MG63 (cell line): ENCODE measurements at places on chromosomes 5 and 9. TPM values are rescaled to one million over a fixed set of nuclear protein-coding genes. Genes with fewer than 3 reads are reported as not detected.

DNA sequence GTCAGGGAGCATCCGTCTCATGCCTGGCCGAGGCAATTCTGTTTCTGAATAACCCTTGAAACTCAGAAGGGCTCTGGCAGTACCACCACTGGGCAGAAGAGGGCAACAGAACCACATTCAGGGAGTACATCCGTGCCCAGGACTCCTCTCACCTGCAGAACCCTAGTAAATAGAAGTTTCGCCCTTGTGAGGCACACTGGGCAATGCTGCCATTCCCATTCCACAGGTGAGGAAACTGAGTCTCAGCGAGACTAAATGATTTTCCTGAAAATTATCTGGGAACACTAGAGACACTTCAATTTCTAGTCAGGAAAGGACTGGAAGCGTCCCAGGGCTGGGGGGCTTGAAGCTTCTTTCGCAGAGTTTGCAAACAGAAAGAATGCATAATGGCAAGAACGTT lies 74.7 kb downstream of the FGF1 start:
- DNase-seq, result peak; percentile 66

GRCh38 chr5:153746440-153746839 lies 256.0 kb downstream of the GRIA1 start:
- DNase-seq, result no peak

- DNase-seq, result no peak
Observed at GRCh38 chr9:16898464-16898863, 28.0 kb upstream of the BNC2 start.

- no peak for DNase-seq
Observed at GRCh38 chr9:107222020-107222522, 61.0 kb upstream of the RAD23B start.

DNA sequence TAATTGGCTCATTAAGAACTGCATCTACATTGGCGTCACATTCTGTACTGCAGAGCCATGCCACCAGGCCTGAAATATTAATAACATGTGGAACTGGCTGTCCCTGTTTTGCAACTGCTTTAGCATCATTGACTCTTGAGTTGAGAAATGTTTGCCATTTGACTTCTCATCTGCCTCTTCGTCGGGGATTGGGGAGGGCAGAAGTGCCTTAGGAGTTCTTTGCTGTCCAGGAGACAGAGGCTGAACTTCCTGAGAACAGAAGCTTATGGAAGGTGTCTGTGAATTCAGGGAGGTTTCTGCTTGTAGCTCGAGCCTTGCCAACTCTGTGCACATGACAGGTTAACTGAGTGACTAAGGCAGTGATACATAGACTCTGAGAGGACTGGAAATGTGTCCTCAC lies 265.0 kb downstream of the KIF4B start:
- DNase-seq, result no peak

GRCh38 chr5:33827885-33828284 lies 63.9 kb downstream of the ADAMTS12 start:
- no peak for DNase-seq

GRCh38 chr5:10856683-10857337 lies 95.8 kb upstream of the DAP start:
- DNase-seq, result peak; percentile 50

- DNase-seq, result peak; percentile 60
Observed at GRCh38 chr5:116766470-116766947, 191.9 kb upstream of the SEMA6A start.

GRCh38 chr9:88783711-88784083 lies 207.6 kb upstream of the S1PR3 start:
- DNase-seq, result no peak

DNA sequence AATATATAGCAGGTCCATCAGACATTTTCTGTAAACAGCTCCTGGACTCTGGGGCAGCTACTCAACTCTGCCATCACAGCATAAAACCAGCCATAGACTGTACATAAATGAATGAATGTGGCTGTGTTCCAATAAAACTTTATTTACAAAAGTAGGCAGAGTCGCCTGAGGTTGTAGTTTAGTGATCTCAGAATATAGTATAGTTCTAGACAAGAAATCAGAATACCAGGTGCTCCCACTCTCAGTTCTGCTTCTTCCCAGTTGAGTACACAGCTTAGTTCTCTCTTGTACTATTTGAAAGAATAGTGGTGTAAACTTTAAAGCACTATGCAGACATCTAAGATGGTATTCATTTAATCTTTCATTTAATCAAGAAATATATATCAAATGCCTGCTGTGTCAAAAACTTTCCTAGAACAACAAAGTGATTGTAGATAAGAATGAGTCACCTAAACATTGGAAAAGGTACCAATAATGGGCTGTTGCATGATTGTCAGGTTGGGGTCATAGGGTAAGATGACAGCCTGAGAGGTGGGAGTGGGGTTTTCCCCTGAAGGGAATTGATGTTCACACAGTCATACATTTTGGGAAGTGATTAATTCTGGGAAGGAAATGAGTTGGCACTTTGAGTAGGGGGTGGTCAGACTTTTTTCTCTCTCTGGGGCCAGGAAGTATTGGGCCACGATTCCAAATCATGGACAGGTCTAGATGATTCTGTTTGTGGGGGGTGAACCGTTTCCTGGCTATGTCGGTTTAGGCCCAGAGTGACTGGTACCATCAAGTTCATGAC lies 37.0 kb downstream of the TNFSF8 start:
- peak; percentile 17 for DNase-seq

GRCh38 chr9:120372040-120372439 lies 207.9 kb downstream of the CDK5RAP2 start:
- no peak for DNase-seq

GRCh38 chr9:99056886-99057664 lies 47.8 kb upstream of the TGFBR1 start:
- DNase-seq, result peak; percentile 56

DNA sequence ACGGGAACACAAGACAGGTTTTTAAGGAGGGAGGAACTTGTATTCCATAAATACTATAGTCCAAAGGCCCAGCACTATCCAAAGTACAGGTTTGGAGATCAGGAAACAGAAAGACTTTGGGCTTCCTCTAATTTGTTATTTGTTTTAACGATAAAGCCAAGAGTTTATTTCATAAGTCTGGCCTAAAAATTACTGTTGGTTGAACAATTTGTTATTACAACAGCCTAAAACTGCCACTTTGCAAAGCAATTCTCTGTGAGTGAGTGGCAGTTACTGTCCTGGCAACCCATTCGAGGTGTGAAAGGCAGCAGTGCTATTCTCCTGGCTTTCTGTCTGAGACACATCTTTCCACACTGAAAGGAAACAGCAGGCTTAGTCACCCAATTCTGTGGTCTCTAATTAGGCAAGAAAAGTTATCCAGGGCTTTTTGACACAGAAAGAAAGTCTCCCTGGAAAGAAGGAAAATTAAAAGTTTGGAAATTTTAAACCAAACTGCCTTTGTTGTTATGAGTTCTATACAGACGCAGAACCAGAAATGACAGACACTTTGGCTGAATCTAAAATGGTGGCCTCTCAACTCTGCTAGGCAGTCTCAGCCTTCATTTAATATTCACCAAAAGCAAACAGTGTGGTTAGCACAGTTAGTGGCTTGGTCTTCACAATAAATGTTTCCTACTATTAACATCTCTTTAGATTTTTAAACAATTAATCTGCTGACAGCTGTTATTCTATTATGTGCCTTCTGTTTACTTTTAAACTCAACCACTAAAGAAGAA lies 33.9 kb downstream of the PSMB7 start:
- DNase-seq, result no peak

GRCh38 chr9:71778085-71778484 lies 9.8 kb upstream of the CEMIP2 start:
- DNase-seq, result no peak

GRCh38 chr5:139363937-139364336 lies 19.2 kb downstream of the SLC23A1 start:
- no peak for DNase-seq

- DNase-seq, result no peak
Observed at GRCh38 chr9:75876999-75877640, 13.4 kb upstream of the PCSK5 start.

NMUR2 gene
- total RNA-seq, result not detected in 2 replicates

ACOT12 gene
- not detected in 2 replicates for total RNA-seq

LCN1 gene
- total RNA-seq, result not detected in 2 replicates

FSTL4 gene
- total RNA-seq, result not detected in 2 replicates

EQTN gene
- not detected in 2 replicates for total RNA-seq

ARID3C gene
- 0.16 TPM in 1 of 2 replicates, not detected in the other for total RNA-seq
